ENCODE measurements at places on chromosomes 4 and X.

DNA sequence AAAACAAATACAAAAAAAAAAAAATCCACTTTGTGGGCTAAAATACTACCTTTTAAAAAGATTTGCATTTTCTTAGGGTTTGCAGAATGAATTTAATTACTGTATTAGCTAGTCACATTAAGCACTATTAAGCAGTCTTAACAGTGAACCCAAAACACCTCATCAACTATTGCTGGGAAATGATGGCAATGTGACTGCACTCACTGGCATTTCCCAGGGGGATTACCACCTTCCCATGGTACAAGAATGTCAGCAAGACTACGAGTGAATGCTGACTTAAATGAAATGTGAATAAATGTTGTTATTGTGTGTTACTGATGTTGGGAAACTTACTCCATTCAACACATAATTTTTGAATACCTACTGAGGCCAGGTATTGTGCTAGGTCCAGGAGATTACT lies 10.0 kb upstream of the SLC9B2 start:
- no peak for DNase-seq

GRCh38 chr4:126955292-126956183 lies 677.2 kb upstream of the INTU start:
- DNase-seq: no peak

DNA sequence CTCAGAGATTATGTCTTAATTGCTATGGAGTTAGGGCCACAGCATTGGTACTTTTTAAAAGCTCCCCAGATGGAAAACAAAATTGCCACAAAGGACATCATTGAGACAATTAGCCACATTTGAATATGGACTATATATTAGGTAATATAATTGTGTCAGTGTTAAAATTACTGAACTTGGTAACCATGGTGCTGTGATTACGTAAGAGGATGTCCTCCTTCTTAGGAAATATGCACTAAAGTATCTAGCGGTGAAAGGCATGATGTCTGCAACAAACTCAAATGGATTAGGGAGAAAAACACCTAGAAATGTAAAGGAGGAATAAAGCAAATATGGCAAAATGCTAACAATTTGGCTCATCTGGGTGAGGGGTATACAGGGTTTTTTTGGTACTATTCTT lies 89.9 kb upstream of the PAK3 start:
- no peak for DNase-seq

GRCh38 chrX:11446949-11447348 lies 153.7 kb downstream of the AMELX start:
- DNase-seq: no peak

DNA sequence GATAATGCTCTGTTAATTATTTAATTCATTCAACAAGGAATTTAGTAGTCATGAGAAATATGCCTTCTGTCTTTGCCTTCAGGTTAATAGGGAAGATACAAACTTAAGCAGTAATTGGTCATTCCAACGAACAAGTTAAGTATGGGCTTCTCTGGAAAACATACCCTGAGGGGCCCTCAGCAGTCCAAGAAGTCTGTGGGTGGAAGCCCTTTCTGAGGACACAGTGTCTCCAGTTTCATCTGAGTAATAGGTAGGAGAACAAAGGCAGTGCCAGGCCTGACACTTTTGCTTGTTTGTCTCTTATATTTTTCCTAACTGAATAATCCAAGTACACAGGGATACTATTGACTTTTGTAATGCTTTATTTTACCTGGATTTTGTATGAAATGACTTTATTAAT lies 262.5 kb downstream of the FBXW7 start:
- DNase-seq: no peak

DNA sequence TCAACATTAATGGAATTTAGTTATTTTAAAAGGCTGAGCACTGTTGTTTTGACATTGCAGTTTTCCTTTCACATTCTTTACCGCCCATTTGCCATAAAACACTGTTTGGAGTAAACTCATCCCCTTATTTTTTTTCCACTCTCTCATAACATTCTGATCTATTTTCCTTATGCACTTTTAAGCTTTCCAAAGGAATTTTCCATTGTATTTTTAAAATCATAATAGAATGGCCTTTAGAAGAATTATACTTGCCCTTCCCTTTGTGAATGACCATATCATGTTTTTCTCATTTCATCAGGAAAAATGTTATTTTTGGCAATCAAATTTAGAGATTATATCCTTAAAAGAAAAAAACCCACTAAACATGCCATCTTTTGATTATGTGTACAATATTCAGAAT lies 1074.2 kb downstream of the STIM2 start:
- no peak for DNase-seq

- DNase-seq: no peak
These were observed 212.2 kb upstream of the MAGEB18 start for GRCh38 chrX:25925946-25926345.

DNA sequence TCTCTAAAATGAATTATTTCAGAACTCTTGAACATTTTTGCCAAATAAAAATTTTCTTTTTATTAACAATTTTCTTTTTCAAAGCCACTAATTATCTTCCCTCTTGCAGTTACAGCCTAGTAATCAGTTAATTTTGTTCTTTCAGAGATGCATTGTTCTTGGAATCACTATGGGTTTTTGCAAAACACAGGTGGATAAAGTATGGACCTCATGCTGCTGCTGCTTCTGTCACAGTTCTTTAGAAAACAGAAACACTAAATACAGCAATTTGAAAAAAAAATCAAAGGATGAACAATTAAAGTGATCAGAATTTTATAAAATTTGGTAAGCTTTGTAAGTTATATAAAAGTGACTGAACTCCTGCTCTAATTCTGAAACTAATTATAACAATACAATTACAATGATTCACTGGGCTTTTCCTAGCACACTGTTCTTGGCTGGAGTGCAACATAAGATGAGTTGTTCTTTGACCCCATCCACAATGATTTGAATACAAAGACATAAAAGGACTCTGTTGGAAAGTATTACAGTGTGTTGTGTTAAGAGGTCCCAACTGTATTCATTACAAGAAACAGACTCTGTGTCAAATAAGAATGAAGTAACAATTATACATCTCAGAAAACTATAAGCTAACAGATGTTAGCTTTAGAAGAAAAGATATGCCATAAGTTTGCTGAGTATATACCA lies 59.4 kb upstream of the GK2 start:
- no peak for DNase-seq

DNA sequence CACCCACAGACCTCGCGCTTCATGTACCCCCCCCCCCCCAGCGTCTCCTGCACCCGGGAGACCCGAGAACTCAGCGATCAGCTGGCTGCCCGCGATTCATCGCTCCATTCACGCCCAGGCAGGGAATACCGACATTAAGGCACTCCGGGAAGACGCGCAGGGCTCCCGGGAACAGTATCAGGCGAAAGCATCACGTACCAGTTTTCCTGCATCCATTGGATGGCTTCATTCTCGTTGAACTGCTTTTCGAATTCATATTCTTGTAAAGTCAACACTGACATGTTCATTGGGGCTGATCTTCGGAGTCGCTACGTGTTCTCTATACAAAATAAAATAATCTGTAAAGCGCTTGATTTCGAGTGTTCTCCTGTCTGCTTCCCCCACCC lies 373 bp downstream of the ELOVL6 start:
- DNase-seq: peak; percentile 0

- DNase-seq: no peak
These were observed 33.2 kb upstream of the LDB2 start for GRCh38 chr4:16931339-16932305.

GRCh38 chr4:85114526-85114925 lies 148.0 kb upstream of the WDFY3 start:
- DNase-seq: no peak

Data from NCI-H187 (cell line).